ENCODE measurements at places on chromosomes 2 and 18. TPM values are rescaled to one million over a fixed set of nuclear protein-coding genes. Genes with fewer than 3 reads are reported as not detected.
A peak's percentile ranks its signal among the peaks of the same experiment; 100 is the strongest.

DNA sequence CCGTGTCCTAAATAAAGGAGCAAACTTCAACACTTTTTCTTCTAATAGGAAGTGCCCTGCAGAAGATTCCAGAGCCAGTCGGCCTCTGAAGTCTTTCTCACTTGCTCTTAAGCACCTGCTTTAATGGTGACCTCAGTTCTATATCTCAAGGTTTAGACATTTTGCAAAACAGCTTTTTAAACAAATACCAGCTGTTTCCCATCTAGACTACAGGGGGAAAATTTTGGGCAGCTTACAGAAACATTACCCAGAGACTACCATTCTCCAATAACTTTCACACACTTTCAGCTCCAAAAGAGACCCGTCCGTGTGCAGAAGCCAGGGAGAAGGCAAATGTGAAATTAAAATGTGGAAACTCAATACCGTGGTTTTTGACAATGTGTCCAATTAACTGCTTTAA is 285.3 kb upstream of the CCDC68 start:
- H3K27me3 ChIP-seq = no peaks in the 10 kb centered on the region
- no peak overlapping the region for H3K4me3 ChIP-seq
- no peaks in the 10 kb centered on the region for H3K36me3 ChIP-seq
- peak overlapping the region; percentile 50 for H3K27ac ChIP-seq
- peaks cover 37% of the 10 kb centered on the region for H3K4me1 ChIP-seq
- no peak for DNase-seq

DNA sequence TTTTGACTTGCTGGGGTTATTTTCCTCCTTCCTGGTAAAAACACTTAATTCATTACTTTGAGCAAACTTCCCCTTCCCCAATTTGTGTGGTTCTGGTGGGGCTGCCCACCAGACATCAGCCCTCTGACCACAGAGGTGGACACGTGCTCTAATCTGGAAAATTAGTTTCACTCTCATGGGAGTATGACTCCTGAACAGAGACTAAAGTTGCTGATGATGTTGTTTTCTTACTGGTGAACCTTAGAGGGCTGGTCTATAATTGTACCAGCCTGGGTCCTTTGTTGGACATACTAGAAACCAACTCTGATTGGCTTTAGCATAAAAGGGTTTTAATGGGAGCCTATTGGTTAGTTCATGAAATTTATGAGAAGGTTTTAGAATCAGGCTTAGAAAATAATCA is 54.1 kb upstream of the ACYP2 start:
- H3K27me3 ChIP-seq = no peaks in the 10 kb centered on the region
- H3K36me3 ChIP-seq = no peaks in the 10 kb centered on the region
- no peak overlapping the region for H3K4me3 ChIP-seq
- H3K4me1 ChIP-seq = no peaks in the 10 kb centered on the region

- peaks cover 6% of the 10 kb centered on the region for H3K4me1 ChIP-seq
- no peak overlapping the region for H3K27ac ChIP-seq
- no peaks in the 10 kb centered on the region for H3K27me3 ChIP-seq
Observed at GRCh38 chr2:33051586-33052360, 105.0 kb downstream of the LTBP1 start.

DNA sequence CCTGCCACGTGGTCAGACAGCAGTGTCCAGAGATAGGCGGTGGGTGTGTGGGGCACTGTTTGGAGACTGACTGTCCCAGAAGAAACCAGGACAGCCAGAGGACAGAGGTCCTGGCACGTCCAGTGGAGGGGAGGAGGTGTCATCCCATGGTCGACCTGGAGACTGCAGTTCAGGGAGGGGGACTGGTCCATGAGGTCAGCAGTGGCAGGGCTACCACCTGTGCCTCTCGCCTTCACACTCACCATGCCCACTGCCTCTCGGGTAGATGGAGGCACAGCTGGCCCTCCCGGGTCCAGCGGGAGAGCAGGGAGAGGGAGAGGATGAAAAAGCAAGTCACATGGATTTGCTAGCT is 53.9 kb downstream of the INHBB start:
- no peaks in the 10 kb centered on the region for H3K36me3 ChIP-seq
- no peak overlapping the region for H3K4me3 ChIP-seq
- no peak for DNase-seq
- H3K27me3 ChIP-seq = no peaks in the 10 kb centered on the region
- no peak overlapping the region for H3K27ac ChIP-seq

GRCh38 chr2:31903109-31903780 is 107.6 kb downstream of the MEMO1 start:
- peaks cover 48% of the 10 kb centered on the region for H3K36me3 ChIP-seq
- no peak overlapping the region for H3K4me3 ChIP-seq
- no peaks in the 10 kb centered on the region for H3K4me1 ChIP-seq
- no peak overlapping the region for H3K27ac ChIP-seq
- H3K27me3 ChIP-seq = no peaks in the 10 kb centered on the region

The PCARE gene
- 0.39 TPM for total RNA-seq

The SERPINB8 gene
- 4.1 TPM for total RNA-seq

The MAP2 gene
- total RNA-seq = 2.9 TPM

The SPDYA gene
- 0.17 TPM for total RNA-seq

The LIPG gene
- total RNA-seq = 0.95 TPM
